Suprapubic skin (tissue), 4 donors: ENCODE measurements at places on chromosomes 11 and 22.

DNA sequence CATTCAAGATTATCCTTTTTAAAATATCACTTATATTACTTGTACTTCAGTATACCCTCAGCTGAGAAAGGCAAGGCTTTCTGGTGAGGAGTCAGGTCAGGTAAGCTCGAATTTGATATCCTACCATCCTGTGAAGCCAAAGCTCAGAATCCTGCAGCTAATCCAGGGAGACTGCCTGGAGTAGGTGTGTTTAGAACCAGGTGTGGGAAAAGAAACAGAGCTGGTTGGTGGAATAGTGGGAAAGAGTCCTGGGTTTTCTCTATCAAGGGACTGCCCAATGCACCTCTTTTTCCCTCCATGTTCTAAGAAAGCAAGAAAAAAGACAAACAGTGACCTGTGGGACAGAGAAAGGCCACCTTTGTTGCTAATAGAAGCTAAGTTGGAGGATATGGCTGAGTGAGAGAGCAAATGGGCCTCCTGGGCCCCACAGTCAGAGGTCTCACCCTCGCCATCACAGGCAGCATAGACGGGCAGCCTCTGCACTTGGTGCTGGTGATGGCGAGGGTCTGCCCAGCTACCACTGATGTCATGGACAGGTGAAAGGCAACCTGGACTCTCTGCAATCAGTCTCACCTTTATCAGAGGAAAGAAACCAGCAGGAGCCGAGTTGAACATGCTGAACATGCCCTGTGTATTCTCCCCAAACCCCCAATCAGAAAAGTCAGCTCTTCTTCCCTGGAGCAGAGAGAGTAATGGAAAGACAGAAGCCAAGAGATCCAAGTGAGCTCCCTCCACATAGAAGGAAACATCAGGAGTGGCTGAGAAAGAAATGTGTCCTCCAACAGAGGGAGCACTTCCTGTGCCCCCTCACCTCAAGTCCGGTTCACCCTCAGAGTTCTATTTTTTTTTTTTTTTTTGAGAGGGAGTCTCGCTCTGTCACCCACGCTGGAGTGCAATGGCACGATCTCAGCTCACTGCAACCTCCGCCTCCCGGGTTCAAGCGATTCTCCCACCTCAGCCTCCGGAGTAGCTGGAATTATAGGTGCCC lies 491.3 kb downstream of the BUD13 start:
- no peak for DNase-seq

GRCh38 chr22:23178512-23179254 lies 1.6 kb upstream of the BCR start:
- DNase-seq = no peak

GRCh38 chr11:116813781-116814471 lies 9.2 kb downstream of the APOA4 start:
- no peak for DNase-seq

GRCh38 chr11:81246941-81247340 lies 1486.7 kb downstream of the FAM181B start:
- no peak for DNase-seq

DNA sequence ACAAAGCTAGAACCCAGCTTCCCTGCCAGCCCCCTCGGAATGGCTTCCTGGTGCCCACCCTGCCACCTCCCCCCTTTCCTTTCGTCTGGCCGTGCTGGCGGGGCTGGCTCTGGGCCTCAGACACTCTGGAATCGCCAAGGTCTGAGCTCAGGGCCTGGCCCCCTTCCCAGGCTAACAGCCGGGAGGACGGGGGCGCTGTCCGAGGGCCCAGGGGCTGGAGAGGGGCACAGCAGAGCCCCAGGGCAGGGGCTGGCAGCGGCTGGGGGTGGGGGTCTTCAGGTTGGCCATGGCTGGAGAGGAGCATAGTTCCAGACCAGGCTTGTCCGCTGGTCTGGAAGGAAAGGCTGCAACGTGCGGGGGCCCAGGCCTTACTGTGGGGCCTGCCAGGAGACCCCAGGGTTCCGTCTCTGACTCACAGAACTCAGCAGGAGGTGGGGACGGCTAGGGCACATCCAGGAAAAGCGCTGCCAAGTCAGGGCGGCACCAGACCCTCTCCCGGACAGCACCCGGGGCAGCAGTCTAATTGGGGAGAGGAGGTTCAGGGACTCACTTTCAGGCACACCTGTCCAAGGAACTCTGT lies 861 bp upstream of the LTBP3 start:
- DNase-seq = no peak

DNA sequence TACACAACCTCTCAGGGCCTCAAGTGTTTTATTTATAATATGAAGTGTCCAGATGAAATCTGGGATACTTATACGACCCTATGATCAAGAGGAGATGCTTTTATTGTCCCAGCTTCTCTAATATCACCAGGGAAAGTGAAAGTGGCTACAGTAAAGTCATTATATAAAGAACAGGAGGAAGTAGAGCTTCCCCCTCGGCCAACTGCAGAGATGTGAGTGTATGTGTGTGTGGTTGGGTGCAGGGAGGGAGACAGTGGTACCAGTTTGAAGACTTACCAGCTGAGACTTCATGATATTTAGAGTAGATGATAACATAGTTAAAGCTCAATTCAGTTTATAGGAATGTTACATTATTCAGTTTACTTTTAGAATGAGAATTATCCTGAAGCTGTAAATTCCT lies 373.6 kb upstream of the DDI1 start:
- DNase-seq = no peak
